HT1080 (cell line): ENCODE measurements at places on chromosomes 4 and X.
A peak's percentile ranks its signal among the peaks of the same experiment; 100 is the strongest.

DNA sequence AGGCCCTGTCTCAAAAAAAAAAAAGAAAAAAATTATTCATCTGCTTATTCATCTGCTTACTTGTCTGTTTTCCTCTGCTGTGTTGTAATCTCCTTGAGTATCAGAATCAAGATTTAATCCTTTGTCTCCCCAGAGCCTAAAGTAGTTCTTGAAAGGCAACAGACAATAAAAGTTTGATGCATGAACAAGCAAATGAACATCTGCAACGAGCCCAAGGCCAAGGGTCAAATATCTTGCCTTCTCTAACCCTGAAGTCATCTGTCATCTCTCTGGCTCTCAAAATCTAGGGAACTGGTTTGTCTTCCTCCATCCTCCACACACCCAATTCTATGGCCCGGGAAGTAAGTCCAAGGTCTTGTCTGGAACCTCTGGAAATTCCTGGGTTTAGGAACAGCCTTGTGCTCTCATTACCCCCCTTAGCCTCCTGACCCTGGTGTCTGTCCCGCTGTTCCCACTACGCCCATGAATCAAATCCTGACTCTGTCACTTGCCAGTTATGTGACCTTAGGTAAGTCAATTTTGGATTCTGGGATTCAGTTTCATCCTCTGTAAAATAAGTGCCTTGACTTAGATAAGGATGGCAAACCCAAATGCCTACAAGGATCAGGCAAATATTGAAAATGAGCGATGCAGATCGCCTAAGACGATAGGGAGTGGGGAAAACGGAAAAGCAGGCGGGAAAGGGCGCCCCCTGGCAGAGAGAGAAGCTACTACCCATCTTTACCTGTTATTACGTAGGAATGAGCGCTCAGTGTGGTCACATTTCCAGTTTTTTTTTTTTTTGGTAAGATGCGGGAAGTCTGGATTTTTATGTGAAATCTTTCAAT is 102.7 kb upstream of the DHX15 start:
- peak; percentile 24 for DNase-seq

GRCh38 chr4:146524663-146525062 is 2.9 kb upstream of the SLC10A7 start:
- no peak for DNase-seq

GRCh38 chr4:176034499-176034898 is 31.1 kb upstream of the WDR17 start:
- no peak for DNase-seq

DNA sequence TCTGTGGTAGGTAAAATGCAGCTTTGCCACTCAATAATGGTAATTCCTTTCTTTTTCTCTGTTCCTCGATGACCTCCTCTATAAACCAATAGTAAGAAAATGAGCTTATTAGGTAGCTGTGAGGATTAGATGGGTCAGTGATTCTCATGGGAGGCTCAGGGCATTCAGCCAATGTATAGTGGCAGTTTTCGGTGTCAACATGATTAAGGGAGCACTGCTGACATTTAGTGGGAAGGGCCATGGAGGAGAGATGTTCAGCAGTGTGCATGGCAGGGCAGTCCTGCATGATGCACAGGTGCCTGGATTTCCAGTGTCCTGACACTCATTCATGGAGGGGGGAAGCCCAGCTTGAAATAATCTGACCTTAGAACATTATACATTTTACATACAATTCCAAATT is 232.8 kb downstream of the PDGFC start:
- DNase-seq: no peak

DNA sequence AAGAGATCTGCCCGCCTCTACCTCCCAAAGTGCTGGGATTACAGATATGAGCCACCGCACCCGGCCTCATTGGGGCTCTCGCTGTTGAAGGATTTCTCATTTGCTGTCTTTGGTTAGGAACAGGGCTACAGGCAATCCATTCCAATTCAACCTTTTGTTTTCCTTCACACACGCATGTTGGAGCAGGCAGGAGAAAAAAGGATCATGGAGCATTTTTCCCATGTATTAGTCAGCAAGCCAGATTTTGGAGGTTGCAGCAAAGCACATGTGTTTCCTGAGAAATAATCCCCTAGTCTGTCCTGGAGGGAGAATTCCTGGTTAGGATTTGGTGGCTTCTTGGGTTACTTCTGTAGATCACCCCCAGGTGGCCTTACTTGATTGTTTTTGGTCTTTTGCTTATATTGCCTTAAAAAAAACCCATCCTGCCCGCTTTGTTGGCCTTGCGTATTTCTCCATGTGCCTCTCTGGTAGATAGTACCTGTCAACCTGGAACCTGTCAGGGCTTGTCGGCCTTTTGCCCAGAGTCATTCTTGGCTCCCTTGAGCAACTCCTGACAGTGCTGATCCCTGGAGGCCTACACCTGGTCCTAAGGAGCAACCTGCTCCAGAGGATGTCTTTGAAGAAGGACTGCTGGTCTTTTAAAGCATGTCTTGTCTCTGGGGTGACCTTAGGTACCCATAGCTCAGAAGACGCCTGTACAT is 82.4 kb upstream of the CLCN4 start:
- DNase-seq: no peak

GRCh38 chr4:154450966-154451365 is 40.6 kb downstream of the DCHS2 start:
- DNase-seq: no peak

- peak; percentile 42 for DNase-seq
Observed at GRCh38 chr4:115844180-115844579, 730.8 kb upstream of the NDST4 start.

GRCh38 chr4:3399277-3400194 is 42.2 kb upstream of the HGFAC start:
- peak; percentile 52 for DNase-seq

DNA sequence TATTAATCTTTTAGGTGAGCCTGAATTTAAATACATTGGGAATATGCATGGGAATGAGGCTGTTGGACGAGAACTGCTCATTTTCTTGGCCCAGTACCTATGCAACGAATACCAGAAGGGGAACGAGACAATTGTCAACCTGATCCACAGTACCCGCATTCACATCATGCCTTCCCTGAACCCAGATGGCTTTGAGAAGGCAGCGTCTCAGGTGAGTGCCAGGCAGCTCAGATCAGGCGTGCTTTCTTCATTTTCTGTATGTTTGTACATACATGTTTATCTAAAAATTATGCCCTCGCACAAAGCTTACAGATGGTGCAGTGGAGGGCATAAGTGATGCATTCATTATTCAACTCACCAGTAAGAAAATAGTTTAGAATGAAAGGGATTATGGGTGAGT is 85.6 kb downstream of the CPE start:
- no peak for DNase-seq

DNA sequence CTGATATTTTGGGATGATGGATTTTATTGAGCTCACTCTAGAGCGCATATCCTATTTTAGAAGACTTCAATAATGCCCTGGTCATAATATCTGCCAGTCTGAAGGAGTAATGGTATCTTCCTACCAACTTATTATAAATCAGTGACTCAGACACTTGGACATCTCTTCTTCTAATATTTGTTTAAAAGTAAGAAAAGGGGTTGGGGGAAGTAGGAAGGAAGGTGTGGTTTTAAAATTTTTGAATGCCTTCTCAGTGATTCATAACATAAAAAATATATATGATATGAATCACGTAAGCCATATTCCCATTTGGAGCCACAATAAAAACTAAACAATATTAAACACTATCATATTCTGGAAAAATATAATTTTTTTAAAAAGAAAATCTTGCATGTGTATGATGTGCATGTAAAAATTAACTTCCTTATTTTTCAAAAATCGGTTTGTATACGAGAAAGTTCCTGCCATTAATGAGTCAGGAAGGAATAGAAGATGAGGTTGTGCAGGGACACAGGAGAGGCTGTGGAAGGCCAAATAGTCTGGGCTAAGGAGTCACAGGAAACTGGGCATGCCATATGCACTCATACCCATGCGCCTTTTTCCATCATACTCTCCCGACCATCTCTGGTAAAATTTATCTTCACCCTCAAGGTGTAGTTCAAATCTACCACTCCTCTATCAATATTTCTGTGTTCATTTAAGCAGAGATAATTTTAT is 286.5 kb downstream of the EPHA5 start:
- DNase-seq: peak; percentile 84

DNA sequence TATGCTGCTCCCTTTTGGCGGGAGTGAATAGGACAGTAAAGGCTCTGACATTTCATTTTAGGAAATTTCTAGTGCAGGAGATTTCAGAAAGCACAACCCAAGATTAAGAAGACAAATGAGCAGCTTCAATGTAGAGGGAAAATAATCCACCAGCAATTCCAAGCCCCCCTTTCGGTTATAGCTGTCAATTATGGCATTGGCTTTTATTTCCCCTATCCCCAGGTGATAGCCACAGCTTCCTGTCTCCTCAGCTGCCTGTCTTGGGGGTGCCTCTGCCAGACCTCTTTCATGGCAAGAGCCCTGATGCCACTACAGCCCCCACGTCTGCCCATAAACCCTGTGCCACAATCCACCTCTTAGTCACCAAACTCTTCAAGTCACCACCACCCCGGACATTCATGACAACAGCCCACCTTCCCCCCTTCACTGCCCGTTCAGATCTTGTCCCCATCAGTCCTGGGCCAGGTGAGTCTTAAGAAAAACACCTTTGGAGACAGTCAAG is 48.4 kb upstream of the CLNK start:
- DNase-seq: no peak

GRCh38 chr4:159278399-159278798 is 175.5 kb downstream of the RAPGEF2 start:
- no peak for DNase-seq
